NCI-H2081 treated with DMSO at 0.1 percent for 48 hours (cell line): ENCODE measurements at places on chromosomes 5 and 9.

DNA sequence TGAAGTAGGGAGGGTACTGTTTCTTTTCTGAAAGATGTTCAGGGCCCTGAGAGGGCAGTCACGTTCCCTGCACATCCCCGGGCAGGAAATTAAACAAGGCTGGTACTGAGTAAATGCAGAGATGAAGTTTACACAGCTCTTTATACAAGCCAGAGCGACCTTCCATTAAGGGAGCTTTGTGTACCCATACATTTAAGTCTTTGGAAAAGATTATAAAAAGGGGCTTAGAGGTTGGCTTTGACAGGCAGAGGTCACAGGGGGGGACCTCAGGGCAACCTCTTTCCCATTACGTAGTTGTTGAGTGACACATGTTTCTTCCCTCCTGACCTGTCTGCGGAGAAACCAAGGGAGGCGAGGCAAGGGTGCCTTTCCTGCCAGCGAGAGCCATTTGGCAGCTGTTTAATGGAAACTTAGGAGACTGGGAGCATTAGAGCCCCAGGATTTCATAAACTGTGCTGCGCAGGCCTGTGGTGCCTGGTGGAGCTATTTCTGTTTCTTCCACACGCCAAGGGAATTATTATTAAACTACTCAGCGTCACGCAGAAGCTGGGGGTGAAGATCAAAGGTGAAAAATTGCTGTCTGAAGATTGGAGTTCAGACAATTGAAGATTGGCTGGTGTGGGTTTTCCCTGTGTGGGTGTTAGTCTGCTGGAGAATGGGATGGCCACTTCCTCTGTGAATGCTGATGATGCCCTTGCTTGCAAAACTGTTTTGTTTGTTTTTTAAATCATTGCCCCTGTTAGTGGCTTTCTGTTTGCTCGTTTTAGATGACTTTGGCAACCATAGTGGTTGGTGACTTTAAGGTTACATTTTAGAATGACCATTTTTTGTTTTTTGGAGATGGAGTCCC, 3.2 kb upstream of the SMIM32 start:
- DNase-seq: no peak

- DNase-seq: no peak
Measured at GRCh38 chr5:17216974-17217492, 398 bp upstream of the BASP1 start.

GRCh38 chr5:4258170-4258569, 662.5 kb downstream of the IRX1 start:
- no peak for DNase-seq

DNA sequence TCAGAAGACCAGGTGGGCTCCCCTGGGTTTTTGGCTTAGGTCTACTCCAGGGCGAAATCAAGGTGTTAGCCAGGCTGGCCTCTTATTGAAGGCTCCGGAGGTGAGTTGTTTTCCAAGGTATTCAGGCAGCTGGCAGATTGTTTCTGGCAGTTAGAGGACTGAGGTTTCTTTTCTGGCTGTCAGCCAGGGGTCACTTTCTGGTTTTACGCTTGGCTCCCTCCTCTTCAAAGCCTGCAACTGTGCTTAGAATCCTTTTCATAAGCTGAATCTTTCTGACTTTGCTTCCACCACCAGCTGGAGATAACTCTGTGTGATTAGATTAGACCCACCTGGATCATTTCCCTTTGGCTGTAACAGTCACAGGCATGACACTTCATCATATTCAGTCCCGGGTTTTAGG, 24.6 kb downstream of the RFK start:
- DNase-seq: peak; percentile 75

DNA sequence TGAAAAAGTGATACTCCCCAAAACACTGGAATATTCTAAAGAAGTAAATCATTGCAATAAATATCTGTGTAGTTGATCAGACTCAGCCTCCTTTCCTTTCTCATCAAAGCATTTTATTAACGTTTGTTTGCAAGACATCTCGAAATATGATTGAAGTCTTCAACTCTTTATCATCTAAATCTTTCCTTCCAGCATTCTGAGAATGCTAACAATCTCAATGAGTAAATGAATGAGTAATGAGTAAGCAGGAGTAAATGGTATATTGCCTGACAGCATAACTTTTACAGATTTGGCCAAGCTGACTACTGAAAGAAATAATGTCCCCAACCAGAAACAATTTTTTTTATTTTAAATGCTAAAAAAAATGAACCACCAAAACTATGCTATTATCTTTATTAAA, 157.1 kb downstream of the SLCO4C1 start:
- DNase-seq: no peak

DNA sequence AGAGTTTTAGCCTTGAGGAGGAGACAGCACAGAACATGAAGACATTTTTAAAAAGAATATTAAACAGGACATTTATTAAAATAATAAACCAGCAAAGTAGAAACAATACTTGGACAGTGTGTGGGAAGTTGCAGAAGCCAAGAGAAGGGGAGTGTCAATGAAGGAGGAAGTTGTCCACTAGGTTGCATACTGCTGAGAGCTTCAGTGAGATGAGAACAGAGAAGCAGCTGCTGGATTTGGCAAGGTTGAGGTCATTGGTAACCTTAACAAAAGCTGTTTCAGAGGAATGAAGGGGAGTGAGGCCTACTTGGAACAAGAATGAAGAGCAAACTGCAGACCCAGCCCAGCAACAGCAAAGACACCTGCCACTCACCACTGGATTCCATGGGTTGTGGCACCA, 11.4 kb downstream of the BHMT start:
- DNase-seq: no peak

- no peak for DNase-seq
Measured at GRCh38 chr5:33938881-33939280, 2.7 kb downstream of the RXFP3 start.

DNA sequence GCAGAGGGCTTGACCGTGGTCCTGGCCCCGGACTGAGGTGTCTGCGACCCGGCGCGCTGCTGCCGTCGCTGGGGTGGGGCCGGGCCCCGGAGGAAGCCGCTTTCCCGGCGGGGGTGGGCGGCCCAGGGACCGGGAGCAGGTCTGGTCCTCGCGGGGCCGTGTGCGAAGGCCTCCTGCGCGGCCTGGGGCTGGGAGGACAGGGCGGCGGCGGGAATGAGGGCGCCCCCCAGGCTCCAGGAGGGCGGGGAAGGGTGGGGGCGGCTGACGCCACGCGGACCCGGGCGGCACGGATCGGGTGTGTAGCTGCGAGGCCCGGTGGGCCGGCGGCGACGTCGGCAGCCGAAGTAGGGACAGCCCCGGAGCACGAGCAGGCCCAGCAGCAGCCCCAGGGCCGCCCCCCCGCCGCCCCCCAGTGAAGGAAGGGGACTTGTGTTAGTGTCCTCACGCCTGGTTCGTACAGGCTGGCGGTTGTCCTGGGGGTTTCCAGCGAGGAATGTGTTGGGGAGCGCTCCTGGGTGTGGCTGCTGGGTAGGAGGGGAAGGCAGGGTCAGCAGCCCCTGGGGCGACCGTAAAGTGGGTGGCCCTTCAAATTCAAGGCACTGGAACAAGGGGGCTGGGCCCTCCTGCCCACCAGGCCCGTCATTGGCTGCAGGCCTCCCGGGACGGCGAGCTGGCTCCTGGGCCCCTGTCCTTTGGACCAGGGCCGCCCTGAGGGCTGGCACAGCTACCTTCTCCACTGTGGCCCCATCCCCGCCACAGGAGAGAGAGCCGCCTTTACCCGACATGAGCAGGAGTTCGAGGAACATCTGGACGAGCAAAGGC, 597 bp upstream of the TMEM250 start:
- DNase-seq: no peak

DNA sequence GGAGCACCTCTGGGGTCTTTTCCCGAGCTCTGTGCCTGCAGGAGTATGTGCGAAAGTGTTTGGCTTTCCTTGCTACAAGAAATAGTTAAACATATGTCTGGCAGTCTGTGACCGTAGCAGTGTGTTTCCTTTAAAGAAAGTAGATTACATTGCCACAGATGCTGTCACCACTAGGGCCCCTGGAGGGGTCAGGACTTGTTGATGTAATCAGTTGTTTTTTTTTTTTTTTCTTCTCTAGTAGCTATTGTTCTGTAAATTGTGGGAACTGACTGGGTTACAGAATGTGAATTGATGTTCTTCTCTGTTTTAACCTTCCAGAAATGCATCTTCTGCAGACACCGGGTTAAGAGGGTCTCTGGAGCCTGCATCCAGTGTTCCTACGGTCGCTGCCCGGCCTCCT, 345.6 kb downstream of the KDM4C start:
- no peak for DNase-seq

DNA sequence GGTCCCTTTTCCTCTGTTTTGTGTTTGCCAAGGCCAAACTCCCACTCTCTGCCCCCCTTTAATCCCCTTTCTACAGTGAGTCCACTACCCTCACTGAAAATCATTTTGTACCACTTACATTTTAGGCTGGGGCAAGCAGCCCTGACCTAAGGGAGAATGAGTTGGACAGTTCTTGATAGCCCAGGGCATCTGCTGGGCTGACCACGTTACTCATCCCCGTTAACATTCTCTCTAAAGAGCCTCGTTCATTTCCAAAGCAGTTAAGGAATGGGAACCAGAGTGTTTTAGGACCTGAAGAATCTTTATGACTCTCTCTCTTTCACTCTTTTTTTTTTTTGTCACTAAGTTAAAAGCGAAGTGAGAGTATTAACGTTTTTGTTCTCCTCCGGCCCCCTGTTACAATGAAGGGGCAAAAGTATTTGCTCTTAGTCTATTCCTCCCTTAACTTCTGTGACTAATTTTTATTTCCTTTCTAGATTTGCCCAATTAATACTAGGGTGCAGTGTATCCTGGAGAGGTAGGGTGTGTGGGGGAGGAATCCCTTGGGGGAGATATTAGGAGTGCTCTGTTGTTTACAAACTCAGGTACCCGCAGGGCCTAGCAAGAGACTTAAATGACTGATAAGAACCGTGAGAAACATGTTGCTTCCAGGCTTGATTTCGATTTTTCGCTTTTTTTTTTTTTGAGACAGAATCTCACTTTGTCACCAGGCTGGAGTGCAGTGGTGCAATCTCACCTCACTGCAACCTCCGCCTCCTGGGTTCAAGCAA, 14.7 kb downstream of the GM2A start:
- no peak for DNase-seq

DNA sequence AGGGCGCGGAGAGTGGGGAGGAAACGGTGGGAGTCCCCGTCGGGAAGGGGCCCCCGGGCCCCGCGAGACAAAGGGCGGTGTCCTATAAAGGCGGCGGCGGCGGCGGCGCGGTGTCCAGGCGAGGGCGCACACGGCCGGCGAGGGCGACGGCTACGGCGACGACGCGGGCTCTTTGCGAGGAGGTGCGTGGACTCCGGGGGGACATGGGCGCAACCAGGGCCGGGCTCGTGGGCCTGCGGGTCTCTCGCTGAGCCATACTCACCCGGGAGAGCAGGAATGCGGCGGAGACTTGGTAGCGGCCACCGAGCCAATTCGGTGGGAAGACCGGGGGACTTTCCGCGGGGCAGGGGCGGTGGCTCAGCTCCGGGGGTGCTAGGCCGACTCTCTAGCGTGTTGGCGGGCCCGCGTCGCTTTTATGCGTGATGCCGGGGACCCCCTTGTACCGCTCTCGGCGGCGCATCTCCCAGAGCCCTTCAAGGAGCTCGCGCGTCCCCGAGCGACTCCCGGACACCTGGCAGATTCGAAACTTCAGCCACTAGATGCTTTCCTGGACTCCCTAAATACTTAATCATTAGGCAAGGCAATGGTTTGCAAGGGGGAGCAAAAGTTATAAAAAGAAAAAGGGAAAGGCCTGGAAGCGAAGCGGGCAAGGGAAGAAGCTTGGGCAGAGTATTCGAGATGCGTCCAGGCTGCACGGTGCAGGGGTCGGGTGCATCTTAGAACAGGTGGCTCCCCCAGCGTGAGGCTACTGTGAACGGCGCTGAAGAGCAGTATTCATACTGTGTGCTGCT, 5.9 kb upstream of the TAL2 start:
- no peak for DNase-seq

GRCh38 chr5:5968981-5969380, 409.4 kb downstream of the MED10 start:
- no peak for DNase-seq

GRCh38 chr9:13500034-13500433, 220.5 kb upstream of the MPDZ start:
- no peak for DNase-seq

- no peak for DNase-seq
Measured at GRCh38 chr5:171825051-171825450, 39.4 kb downstream of the SMIM23 start.

GRCh38 chr9:134656334-134657006, 14.9 kb downstream of the COL5A1 start:
- DNase-seq: no peak

GRCh38 chr9:94865582-94866452, 139.3 kb downstream of the AOPEP start:
- DNase-seq: no peak

- no peak for DNase-seq
Measured at GRCh38 chr5:32842813-32843530, 131.9 kb downstream of the NPR3 start.

DNA sequence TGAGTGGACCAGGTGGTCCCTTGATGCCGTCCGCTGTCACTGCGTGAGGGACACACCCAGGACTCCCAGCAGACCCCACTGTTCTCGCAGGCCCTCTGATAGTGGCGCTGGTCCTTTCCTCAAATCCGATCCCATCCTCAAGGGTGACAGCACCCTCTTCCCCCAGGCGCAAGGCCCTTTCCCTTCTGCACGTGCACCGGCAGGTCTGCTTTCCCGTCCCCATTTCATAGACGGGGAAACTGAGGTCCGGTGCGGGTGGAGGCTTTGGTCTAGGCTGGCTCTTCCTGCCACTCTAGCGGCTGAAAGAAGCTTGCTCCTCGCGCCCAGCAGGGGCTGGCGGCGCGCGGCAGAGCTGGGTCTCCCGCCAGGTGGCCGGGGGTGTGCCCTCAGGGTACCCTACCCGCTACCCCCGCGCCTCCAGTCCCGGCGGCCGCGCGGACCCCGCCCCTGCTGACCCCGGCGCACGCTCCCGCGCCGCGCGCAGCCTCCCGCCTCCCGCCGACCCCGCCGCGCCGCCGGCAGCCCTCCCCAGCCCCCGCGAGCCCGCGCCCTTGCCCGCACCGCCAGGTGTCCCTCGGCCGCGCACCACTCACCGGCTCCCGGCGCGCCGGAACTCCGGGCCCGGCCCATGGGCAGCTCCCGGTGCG, 453 bp downstream of the RASGEF1C start:
- no peak for DNase-seq

DNA sequence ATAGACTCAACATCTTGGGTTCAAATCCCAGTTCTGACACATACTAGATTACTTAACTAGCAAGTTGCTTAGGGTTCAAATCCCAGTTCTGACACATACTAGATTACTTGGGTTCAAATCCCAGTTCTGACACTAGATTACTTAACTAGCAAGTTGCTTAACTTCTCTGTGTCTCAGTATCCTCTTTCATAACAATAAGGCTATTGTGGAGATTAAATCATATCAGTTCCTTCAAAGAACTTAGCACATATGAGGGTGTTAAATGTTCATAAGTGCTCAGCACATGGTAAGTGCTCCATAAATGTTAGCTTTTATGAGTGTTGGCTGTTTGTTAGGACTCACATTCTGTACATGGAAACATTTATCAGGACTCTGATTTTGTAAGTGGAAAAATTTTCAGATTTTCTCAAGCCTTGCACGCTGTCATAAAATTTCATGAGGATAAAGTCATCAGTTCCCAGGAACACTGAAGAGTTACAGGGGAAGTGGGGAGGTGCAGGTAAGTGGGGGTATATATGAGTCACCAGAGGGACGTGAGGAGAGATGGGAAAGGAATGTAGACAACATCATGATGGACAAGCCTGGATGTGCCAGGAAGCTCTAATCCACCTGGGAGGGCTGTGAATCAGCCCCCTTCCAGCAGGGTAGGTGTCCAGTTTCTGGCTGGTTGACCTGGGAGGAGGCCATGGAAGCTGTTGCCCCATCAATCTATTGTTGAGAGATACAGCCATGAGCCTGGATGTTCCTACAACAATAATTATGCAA, 532.2 kb upstream of the WWC1 start:
- no peak for DNase-seq
